ENCODE measurements at places on chromosomes 13 and 19. TPM values are rescaled to one million over a fixed set of nuclear protein-coding genes. Genes with fewer than 3 reads are reported as not detected.

Gene AMH
- 5.1 TPM for total RNA-seq

Gene TEKTIP1
- total RNA-seq = 1.4 TPM

Gene PEAK3
- not detected for total RNA-seq

GRCh38 chr19:44985445-44985844 is 15.8 kb upstream of the RELB start:
- DNase-seq = no peak

DNA sequence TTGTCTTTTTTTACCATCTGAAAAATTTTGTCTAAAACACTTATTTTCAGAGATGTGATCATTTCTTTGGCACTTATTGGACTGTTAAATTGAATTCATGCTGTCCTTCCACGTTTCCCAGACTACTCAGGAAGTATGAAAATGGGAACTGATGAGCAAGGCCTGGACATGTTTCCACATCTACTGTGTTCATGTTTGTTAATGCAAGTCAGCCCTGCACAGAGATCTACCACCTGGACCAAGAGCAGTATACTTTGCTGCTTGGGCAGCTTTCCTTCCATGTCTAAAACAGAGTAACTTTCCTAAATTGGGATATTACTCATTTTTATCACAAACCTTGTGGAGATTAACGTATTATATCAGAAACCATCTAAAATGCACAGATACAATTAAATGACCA is 687.4 kb downstream of the DIAPH3 start:
- DNase-seq = no peak

DNA sequence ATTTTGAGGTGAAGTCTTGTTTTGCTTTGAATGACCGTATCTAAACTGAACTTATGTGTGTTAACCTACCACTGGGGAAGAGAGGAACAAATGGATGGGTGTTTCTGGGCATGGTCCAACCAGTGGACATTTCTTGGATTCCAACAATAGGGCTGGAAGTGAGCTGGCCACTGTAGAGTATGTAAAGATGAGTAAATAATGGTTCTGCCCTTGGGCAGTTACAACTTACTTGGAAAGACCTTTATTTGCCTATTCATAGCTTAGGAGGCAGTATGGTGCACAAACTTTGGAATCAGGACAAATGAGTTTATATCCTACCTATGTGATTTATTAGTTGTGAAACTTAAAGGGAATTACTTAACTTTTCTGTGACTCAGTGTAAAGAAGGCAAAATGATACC is 429.5 kb downstream of the HS6ST3 start:
- DNase-seq = no peak

- DNase-seq = no peak
Measured at GRCh38 chr13:109439813-109440212, 346.6 kb downstream of the IRS2 start.

Gene HIPK4
- not detected for total RNA-seq

Gene CGB1
- total RNA-seq = not detected

GRCh38 chr13:97266772-97267417 is 44.8 kb downstream of the MBNL2 start:
- no peak for DNase-seq

DNA sequence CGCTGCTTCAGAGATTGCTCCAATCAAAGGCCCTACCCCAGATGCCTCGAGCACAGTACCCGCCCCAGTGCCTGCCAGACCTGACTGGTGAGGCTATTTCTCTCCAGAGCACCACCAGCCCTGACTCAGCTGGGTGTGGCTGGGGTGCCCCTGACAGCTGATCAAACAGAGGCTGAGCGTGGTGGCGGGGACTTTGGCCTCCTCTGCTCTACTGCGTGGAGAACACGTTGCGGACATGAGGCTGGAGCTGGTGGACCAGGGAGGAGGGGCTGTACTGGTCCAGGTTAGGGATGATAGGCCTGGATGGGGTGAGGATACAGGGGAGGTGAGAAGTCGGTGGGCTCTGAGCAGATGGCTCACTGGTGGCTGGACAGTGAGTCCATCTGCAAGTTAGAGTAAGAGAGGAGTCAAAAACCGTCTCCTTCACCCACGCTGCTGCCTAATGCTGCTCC is 3.5 kb upstream of the DOCK6 start:
- no peak for DNase-seq

- DNase-seq = no peak
Measured at GRCh38 chr13:97069050-97069815, 75.0 kb upstream of the OXGR1 start.

- no peak for DNase-seq
Measured at GRCh38 chr13:85314686-85315085, 484.5 kb downstream of the SLITRK6 start.

GRCh38 chr13:75285310-75285709 is 196.7 kb downstream of the TBC1D4 start:
- DNase-seq = no peak

DNA sequence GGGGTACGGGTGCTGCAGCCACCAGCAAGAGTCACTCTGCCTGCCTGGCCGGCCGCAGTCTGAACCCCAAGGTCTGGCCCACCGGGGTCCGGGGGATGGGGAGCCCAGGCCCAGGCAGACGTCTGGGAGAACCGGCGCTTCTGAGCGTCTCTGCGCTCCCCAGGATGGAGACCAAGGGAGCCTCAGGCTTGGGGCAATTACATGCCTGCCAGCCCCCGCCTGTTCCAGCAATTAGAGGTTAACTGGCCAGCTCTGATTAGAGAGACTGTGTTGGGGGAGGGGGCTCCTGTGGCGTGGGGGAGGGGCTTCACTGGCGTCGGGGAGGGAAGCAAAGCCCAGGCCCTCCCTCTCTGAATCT is 11.9 kb downstream of the MEIS3 start:
- no peak for DNase-seq

GRCh38 chr13:41835871-41836270 is 125.0 kb downstream of the VWA8 start:
- DNase-seq = no peak
